ENCODE measurements at places on chromosomes 2 and 18.

- no peak for DNase-seq
These were observed 108.7 kb upstream of the FSHR start for GRCh38 chr2:49262801-49263560.

DNA sequence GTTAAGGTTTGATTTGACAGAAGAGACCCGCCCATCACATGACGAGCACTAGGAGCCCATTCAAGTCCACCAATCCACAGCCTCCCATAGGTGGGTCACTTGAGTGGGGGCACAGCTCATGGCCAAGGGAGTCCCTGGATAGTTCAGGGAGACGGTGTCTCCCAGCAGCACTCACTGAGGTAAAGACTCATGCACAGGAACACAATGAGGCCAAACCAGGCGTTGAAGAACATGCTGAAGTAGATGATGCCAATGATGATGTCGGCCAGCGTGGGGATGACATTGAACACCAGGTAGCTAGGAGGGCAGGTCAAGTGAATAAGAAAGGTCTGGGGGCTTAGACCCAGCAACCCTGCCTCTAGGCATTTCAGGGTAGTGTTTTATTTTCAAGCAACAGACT lies 4.0 kb downstream of the ABCB6 start:
- DNase-seq: no peak

- no peak for DNase-seq
These were observed 367.7 kb upstream of the NETO1 start for GRCh38 chr18:73235491-73235890.

GRCh38 chr18:2380101-2380500 lies 191.2 kb downstream of the METTL4 start:
- no peak for DNase-seq

DNA sequence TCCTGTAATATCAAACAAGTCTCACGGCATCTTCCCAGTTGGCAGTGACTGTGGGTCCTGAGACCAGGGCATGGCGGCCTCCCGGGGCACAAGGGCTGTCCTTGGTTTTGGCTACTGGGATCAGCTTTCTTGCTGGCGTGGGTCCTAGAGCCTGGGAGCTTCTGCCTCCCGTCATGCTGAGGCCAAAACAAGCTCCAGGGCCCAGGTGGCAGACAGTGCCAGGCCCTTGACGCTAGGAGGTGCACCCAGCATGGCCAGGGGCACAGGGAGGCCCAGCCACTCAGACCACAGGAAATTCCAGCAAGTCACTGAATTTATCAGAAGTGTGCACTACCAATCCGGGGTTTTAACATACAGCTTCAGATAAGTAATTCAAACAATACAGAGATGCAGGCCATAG lies 184.7 kb downstream of the EIPR1 start:
- no peak for DNase-seq

GRCh38 chr2:143251681-143252080 lies 122.5 kb downstream of the ARHGAP15 start:
- no peak for DNase-seq

DNA sequence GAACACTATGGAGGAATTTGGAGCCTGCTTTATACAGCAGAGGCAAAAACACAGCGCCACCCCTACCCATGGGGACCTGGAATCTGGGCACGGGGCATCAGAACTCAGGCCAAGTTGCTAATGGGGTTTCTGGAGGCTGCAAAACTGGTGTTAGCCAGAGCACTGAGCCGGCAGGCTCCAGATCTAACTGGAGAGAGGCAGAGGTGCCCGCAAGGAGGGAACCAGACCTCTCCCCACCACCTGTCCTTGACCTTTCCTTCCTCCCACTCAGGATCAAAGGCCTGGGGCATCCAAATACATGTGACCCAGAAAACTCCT lies 126.6 kb downstream of the TNS1 start:
- DNase-seq: no peak

GRCh38 chr2:227402959-227403358 lies 15.2 kb upstream of the SCYGR1 start:
- no peak for DNase-seq

GRCh38 chr2:195343942-195344530 lies 313.0 kb upstream of the SLC39A10 start:
- DNase-seq: no peak

DNA sequence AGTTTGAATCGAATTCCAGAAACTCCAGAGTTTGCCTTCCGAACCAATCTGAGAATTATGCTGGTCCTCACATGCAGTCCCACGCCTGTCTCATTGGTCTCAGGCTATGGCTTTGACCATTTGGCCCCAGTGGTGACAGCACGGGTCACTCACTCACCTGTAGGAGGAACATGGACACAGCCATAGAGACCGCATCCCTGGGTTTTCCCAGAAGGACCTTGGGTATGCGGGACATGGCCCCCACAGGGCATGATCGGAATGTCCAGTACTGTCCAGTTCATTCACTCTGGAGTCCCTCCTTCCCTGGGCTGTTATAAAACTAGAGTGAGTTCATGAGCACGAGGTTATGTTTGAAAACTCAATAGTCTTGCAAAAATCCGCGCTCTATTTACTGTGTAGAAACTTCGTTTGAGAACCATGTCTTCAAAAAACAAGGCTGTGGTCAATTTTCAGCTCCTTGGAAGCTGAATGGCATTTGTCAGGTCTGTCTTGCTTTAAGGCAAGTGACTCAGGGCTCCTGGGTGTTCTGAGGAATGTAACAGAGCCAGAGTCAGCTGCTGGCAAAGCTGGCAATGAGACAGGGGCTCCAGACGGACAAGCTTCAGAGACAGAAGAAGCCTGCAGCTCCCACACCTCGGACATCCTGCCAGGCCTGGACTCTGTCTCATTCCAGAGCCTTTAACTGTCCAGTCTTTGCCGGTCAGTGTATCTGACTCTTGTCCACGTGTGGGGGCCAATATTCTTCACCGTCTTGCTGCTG lies 86.7 kb upstream of the TMEM18 start:
- no peak for DNase-seq

- DNase-seq: no peak
These were observed 154.1 kb upstream of the HDAC4 start for GRCh38 chr2:239554766-239555570.

DNA sequence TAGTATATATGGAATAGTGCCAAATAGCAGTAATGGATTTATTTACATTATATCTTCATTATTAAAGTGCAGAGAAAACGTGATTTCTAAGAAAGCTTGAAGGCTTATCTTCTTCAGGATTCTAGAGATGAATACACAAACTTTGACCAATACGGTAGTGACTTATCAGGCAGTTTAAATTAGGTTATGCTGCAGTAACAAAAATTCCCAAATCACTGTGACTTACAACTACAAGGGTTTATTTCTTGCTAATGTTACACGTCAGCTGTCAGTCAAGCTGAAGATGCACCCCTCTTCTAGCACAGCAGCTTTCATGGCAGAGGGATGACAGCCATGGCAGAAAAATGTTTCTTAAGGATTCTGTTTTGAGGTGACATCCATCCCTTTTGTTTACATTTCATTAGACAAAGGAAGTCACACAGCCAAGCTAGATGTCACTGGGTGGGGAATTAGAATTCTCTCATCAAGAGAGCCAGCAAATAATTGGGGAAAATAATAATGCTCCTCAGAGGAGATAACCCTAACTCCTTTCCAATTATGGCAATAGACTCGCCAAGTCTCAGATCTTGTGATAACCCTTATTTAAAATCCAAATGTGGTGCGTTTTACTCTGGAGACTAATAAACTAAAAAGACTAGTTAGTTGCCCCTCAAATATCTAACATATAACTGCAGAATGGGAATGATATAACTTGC lies 268.3 kb upstream of the CYP26B1 start:
- DNase-seq: no peak

DNA sequence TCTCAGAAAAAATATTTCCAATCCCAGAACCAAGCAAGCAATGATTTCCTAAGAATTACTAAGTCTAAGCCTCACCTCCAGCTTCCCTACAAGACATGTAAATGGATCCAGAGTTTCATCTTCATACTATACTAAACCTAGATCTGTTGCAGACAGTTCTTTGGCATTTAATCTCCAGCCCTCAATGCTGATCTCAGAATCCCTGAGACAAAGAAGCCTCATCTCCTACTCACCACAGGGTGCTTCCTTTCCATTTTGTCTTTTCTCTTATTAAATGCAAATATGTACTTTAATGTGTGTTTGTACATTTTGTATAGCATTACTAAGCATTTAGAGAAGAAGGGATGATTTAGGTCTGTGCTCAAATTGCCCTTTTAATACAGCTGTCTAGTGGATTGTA lies 954.9 kb downstream of the TDRD15 start:
- no peak for DNase-seq

DNA sequence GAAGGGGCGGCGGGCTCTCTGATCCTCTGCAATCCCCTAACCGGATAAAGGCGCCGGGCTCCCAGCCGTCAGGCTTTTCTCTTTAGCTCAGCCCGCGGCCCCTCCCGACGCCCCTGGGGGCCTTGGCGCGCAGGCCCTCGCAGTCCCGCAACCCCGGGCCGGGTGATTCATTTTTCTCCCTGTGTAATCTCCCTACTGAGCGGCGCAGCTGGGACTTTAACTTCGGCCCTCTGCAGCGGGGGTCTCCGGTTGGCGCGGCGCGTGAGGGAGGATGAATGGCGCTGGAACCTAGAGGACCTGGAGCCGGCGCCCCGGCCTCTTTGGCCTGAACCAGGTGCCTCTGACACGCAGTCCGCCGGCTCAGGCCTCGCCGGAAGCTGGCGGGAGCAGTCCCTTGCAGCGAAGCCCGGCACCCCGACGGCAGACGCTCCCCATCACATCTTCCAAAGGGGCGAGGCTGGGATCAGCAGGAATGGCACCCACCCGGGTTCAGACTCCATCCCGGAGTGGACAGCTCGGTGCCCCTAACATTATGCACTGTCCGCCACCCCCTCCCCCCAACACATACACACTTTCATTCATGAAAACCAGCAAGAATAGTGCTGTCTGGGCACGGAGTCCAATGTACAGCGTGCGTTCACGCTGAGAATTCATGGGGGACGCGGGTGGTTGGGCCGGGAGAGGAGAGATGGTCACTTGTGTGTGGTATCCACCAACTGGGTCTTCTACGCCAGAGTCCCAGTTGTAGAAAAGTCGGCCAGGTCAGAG lies 1.2 kb downstream of the CNGA3 start:
- DNase-seq: no peak

DNA sequence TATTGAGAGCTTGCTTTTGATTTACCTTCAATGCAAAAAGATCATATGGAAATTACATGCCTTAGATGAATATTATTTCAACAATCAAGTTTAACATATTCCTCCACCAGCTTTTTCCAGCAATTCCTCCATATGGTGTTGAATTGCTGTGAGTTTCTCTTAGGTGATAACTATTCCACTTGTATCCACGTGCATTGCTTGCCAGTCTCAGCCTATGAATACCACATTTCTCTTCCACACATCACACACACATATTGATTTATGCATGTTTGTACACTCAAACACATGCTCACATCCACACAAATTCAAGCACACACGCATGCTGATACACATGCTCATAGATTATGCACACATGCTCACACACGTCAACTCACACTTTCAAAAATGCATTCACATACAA lies 770.0 kb upstream of the LINC00305 start:
- DNase-seq: no peak

DNA sequence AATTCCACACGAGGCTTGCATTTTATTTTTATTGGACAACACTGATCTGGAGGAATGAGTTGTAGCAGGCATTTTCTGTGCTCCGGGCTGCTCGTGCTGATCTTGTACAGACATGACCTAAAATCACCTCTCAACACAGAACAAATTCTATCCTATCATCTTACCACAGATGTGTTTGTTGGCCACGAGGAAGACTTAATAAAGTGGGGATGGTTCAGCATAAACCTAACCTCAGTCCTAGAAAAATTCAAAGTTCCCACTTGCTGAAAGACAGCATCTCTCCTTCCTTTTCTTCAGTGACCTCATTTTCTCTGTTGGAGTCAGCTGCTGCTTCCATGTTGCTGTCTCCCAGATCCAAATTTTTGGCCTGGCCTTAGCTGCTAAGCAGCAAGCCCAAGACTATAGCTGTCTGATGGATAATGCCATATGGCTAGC lies 45.3 kb downstream of the RBKS start:
- no peak for DNase-seq

DNA sequence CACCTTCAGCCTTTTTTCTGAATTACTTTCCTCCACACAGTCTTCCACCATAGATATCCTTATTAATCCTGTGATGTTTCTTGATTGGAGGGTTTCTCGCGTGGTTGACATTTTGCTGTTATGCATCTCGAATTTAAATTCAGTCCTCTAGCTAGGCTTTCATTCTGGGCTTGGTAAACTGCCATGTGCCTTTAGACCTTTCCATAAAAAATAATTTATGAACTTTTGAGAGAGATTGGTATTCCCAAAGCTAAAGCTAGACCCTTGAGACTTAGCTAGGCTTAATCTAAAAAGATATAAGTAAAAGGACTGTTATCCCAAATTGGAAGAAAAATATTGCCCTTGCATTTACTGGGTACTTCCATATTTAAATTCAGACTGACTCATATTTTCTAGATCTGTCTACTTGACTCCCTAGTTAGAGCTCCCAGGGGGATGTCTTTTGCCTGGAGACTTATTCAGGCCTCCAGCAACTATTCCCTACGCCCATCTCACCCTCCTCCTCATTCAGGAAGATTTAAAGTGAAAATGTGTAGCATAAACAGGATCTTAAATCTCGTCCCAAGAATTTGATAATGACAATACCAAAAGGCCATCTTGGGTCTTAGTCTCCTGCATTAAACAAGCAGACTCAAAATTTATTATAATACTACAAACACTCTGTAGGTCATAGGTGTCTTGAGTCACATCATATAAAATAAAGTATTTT lies 60.3 kb downstream of the KIAA2012 start:
- no peak for DNase-seq

GRCh38 chr18:79784965-79785770 lies 12.6 kb upstream of the KCNG2 start:
- DNase-seq: no peak

DNA sequence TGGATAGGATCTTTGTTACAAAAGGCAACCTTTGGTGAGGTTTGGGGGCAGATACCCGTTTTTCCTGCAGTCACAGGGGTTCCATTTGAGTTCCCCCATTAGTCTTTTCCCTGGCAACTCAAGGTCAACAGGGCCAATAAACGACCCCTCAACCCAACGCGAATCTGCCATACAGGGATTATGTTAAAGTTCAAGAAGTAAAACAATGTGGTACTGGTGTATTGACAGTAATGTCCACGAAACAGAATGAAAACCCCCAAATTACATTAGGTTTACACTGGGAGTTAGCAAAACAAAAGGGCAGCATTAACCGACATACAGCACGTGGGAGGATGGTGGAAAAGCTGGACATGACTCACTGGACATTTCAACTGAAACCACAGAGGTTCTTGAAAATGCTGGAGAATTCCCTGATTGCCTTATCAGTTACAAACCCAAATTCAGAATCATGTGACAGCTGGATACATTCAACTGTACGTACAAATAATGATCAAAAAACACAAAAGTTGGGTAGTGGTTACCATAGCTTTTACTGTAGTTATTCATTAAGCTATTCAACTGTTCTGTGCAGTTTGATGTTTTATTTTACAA lies 4.9 kb upstream of the IMP4 start:
- DNase-seq: no peak

- no peak for DNase-seq
These were observed 1.5 kb downstream of the AP1S3 start for GRCh38 chr2:223835701-223836532.

DNA sequence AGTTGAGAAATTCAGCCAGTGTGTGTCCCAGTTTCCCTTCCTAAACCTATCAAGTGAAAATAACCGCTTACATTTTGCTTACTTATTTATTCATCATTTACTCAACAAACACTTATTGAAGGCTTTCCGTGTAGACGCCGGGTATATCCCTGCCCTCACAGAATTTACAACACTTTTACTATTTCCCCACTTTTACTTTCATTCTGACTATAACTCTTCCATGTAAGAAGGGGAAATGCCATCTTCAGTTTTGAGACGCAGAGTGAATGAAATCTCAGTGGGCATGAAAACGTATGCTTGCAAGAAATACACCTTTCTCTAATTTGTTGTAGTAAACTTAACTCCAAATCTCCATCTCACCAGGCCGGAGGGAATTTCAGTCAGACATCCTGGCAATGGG lies 251.0 kb upstream of the CHAC2 start:
- no peak for DNase-seq
